Activated CD4-positive, alpha-beta T cell treated with anti-CD3 and anti-CD28 coated beads, Interleukin-2, amount 10 ng/mL, durations not matched to agents 24 days and 14 days (primary cell): ENCODE measurements at places on chromosomes 5 and 9. TPM values are rescaled to one million over a fixed set of nuclear protein-coding genes. Genes with fewer than 3 reads are reported as not detected.
A peak's percentile ranks its signal among the peaks of the same experiment; 100 is the strongest.

- no peaks in the 10 kb centered on the region for H3K36me3 ChIP-seq
- peaks cover under 1% of the 10 kb centered on the region for H3K4me1 ChIP-seq
- DNase-seq: no peak
- H3K27ac ChIP-seq: no peak overlapping the region
These were observed 24.4 kb upstream of the SMIM15 start for GRCh38 chr5:61186634-61187033.

GRCh38 chr9:111825468-111826145 is 30.9 kb upstream of the SHOC1 start:
- no peak for DNase-seq
- no peaks in the 10 kb centered on the region for H3K4me1 ChIP-seq
- H3K27ac ChIP-seq: no peak overlapping the region
- H3K4me3 ChIP-seq: no peak overlapping the region
- H3K36me3 ChIP-seq: no peaks in the 10 kb centered on the region

GRCh38 chr9:8888591-8888990 is 1089.0 kb upstream of the DMAC1 start:
- H3K4me3 ChIP-seq: no peak overlapping the region
- no peaks in the 10 kb centered on the region for H3K36me3 ChIP-seq
- H3K27me3 ChIP-seq: no peaks in the 10 kb centered on the region
- no peak for DNase-seq

GRCh38 chr9:14710804-14711203 is 11.7 kb downstream of the CER1 start:
- no peak overlapping the region for H3K27ac ChIP-seq
- H3K4me1 ChIP-seq: no peaks in the 10 kb centered on the region
- no peaks in the 10 kb centered on the region for H3K36me3 ChIP-seq

GRCh38 chr9:131169563-131170240 is 44.3 kb downstream of the NUP214 start:
- peaks cover 46% of the 10 kb centered on the region for H3K36me3 ChIP-seq
- no peak overlapping the region for H3K27ac ChIP-seq
- H3K4me1 ChIP-seq: peaks cover 10% of the 10 kb centered on the region
- no peak overlapping the region for H3K4me3 ChIP-seq
- no peak for DNase-seq
- no peaks in the 10 kb centered on the region for H3K27me3 ChIP-seq

- H3K4me1 ChIP-seq: peaks cover 31% of the 10 kb centered on the region
- peaks cover 34% of the 10 kb centered on the region for H3K27me3 ChIP-seq
- peak; percentile 59 for DNase-seq
These were observed 779 bp upstream of the CTNNA1 start for GRCh38 chr5:138752341-138752950.

GRCh38 chr9:114688909-114689610 is 7.1 kb upstream of the TEX48 start:
- H3K36me3 ChIP-seq: peaks cover 36% of the 10 kb centered on the region
- no peak for DNase-seq
- H3K27ac ChIP-seq: peak overlapping the region; percentile 97

GRCh38 chr5:96758621-96759020 is 49.1 kb downstream of the ERAP1 start:
- DNase-seq: no peak
- no peak overlapping the region for H3K27ac ChIP-seq
- peaks cover 52% of the 10 kb centered on the region for H3K36me3 ChIP-seq
- no peak overlapping the region for H3K4me3 ChIP-seq
- no peaks in the 10 kb centered on the region for H3K27me3 ChIP-seq

The PCDHGA1 gene
- total RNA-seq: 0.07 and 0.09 TPM in 2 replicates

The TMC1 gene
- not detected in 2 replicates for total RNA-seq
